ENCODE measurements at places on chromosomes 7 and 10. TPM values are rescaled to one million over a fixed set of nuclear protein-coding genes. Genes with fewer than 3 reads are reported as not detected.

UNCX gene
- not detected for total RNA-seq

PIP gene
- not detected for total RNA-seq

CALHM2 gene
- total RNA-seq: 51.3 TPM

H2BK1 gene
- total RNA-seq: not detected

PTPRN2 gene
- 0.50 TPM for total RNA-seq

VWDE gene
- not detected for total RNA-seq

CPVL gene
- 0.66 TPM for total RNA-seq

HOXA4 gene
- total RNA-seq: 0.66 TPM

COL17A1 gene
- total RNA-seq: under 0.01 TPM

ADIRF gene
- 195 TPM for total RNA-seq

GFRA1 gene
- 0.15 TPM for total RNA-seq

MRLN gene
- not detected for total RNA-seq

OPN1SW gene
- total RNA-seq: not detected

FGFR2 gene
- total RNA-seq: 0.17 TPM

HOXA3 gene
- total RNA-seq: 3.0 TPM

CPEB3 gene
- total RNA-seq: 0.66 TPM

GNGT1 gene
- total RNA-seq: not detected

GRID2IP gene
- total RNA-seq: not detected

IFIT1B gene
- not detected for total RNA-seq

RAMP3 gene
- total RNA-seq: 0.58 TPM

PNLIP gene
- total RNA-seq: not detected

FGL2 gene
- 29.9 TPM for total RNA-seq

CALCR gene
- not detected for total RNA-seq

C10orf90 gene
- total RNA-seq: not detected

UPK3B gene
- not detected for total RNA-seq

RAB11FIP2 gene
- total RNA-seq: 20.5 TPM

TRPV5 gene
- total RNA-seq: not detected

CDH23 gene
- total RNA-seq: 0.17 TPM

CYP26C1 gene
- total RNA-seq: not detected

FLNC gene
- 462 TPM for total RNA-seq

CD36 gene
- 2.5 TPM for total RNA-seq

EGR2 gene
- 0.33 TPM for total RNA-seq

VIPR2 gene
- total RNA-seq: under 0.01 TPM

C7orf57 gene
- not detected for total RNA-seq

PTTG1IP2 gene
- total RNA-seq: not detected

PDE6C gene
- not detected for total RNA-seq

EBF3 gene
- total RNA-seq: 16.5 TPM

PPP1R9A gene
- total RNA-seq: 1.7 TPM

SLC16A12 gene
- total RNA-seq: under 0.01 TPM

PRSS37 gene
- total RNA-seq: not detected

C10orf67 gene
- 0.44 TPM for total RNA-seq

PIK3CG gene
- not detected for total RNA-seq

NUTM2A gene
- total RNA-seq: 2.3 TPM

NUTM2D gene
- total RNA-seq: 2.2 TPM

POLR2J2 gene
- total RNA-seq: 2.5 TPM

GNAT3 gene
- total RNA-seq: not detected

SLC13A1 gene
- total RNA-seq: not detected

BTBD16 gene
- 0.15 TPM for total RNA-seq

FXYD4 gene
- not detected for total RNA-seq

SPDYE11 gene
- total RNA-seq: under 0.01 TPM

PLPP4 gene
- 1.2 TPM for total RNA-seq

GBX1 gene
- not detected for total RNA-seq

DUS4L gene
- total RNA-seq: 11.1 TPM

FMC1 gene
- total RNA-seq: 8.8 TPM

TTYH3 gene
- 82.2 TPM for total RNA-seq

GPAM gene
- 13.5 TPM for total RNA-seq

ERVW-1 gene
- total RNA-seq: not detected
